Fibroblast of skin of left biceps (primary cell): ENCODE measurements at places on chromosomes 6 and 20.

GRCh38 chr6:48859562-48860123 is 603.4 kb downstream of the MMUT start:
- DNase-seq, result no peak

DNA sequence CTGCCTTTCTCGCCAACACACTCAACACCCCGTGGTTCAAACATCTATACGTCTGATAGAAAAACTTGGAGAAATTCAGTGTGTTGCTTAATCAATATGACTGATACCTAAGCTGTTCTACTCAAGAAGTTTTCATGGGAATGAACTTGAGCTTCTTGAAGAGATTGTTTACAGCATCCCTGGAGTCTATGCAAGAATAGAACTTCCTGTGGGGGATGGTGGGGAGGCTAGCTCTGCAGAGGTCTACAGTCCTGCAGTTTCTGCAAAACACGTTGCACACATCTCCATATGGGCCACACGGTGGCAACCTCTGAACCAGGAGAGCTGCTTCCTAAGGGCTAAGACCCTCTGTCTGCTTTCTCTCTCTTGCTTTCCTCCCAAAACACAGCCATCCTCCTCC is 32.7 kb upstream of the FANCE start:
- peak; percentile 47 for DNase-seq

DNA sequence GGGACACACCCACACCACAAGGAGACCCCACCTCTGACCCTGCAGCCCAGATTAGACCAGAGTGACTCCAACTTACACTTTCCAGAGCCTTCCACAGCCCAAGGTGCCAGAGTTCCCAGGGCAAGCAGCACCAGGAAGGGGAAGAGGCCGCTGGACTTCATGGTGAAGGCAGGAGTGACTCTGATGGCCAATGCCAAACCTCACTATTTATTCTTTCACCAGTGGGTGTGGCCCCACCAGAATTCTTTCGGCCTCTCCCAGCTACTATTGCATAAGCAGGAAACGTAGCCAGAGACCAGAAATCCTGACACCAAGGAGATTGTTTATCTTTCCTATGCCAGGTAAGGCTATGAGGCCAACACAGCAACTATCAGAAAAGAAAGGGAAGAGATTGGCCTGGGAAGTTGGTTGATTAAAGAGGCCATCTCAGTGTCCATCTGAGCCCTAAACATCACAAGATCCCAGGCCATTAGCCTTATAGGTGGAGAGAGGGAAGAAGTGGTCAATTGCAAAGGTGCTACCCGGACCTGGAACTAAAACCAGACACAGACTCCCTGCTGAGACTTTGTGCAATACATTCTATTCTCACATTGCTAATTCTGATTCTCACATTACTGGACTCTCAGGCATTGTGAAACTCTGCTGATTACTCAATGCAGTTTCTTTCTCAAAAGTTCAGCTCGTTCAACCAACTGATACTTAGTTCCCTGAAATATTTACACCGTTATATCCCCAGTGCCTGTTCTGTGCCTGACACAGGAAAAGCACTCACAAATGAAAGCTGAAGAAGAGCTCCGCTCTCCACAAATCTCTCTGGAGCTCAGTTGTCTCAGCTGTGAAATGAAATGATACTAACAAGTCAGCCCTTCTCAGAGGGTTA is at the start of gene SLPI:
Gene SLPI, minus strand, starts transcription at position 182 of the 880 bp plus-strand sequence. Its CDS starts 21 bp downstream, at position 161.
- DNase-seq, result no peak

GRCh38 chr20:50052550-50053361 is 60.2 kb downstream of the UBE2V1 start:
- no peak for DNase-seq

DNA sequence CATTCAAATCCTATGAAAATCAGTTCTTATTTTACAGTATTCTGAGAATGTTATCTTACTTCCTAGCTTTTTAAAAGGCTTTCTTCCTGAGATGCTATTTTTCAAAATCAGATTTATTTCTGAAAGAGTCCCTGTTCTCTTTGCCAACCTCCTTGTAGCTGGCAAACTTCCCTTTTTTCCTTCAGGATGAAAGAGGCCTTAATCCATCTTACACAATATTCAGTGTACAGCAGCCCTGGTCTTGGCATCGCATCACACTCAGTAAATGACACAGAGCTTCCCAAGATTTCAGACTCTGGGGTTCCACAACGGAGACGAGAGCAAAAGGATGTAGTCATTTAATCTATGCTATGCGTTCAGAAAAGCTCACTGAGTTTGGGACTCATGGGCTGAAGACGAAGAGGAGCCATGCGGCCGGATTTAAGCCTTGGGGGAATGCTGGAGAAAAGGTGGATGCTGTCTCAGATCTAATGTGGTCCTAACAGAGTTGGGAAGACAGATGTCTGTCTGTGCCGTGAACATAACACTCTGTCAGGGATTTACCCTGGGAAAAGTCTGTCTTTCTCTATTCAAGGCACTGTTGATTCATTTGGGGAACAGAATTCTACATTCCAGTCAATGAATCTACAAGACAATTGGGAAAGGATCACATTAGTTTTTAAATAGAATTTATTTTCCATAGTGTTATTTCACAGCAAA is 616.4 kb upstream of the AGPAT4 start:
- DNase-seq, result no peak

- no peak for DNase-seq
Observed at GRCh38 chr6:121998631-121999030, 400.8 kb upstream of the HSF2 start.

- no peak for DNase-seq
Observed at GRCh38 chr6:144075187-144075586, 20.2 kb downstream of the SF3B5 start.

GRCh38 chr6:48755315-48755714 is 644.3 kb upstream of the PTCHD4 start:
- no peak for DNase-seq

- peak; percentile 59 for DNase-seq
Observed at GRCh38 chr6:19851241-19852089, 14.3 kb downstream of the ID4 start.
